ENCODE measurements at places on chromosomes 5 and 9. TPM values are rescaled to one million over a fixed set of nuclear protein-coding genes. Genes with fewer than 3 reads are reported as not detected.

Gene COL5A1
- total RNA-seq, result 342 TPM

Gene SLC6A3
- not detected for total RNA-seq

Gene HAVCR1
- 9.5 TPM for total RNA-seq

Gene SLC36A2
- total RNA-seq, result not detected

Gene LYSMD3
- total RNA-seq, result 29.8 TPM

Gene IL13
- total RNA-seq, result not detected

Gene SUSD3
- total RNA-seq, result 11.4 TPM

Gene PCDHGA6
- total RNA-seq, result not detected

Gene PGM5
- total RNA-seq, result 35.2 TPM

Gene OLFM1
- total RNA-seq, result 4.8 TPM

Gene ZNF454
- total RNA-seq, result 0.07 TPM

Gene TLR4
- 1.7 TPM for total RNA-seq

Gene PCSK5
- 67.5 TPM for total RNA-seq

Gene CHSY3
- 23.6 TPM for total RNA-seq

Gene DIPK1B
- total RNA-seq, result 31.7 TPM

Gene EHMT1
- total RNA-seq, result 46.0 TPM

Gene DPYSL3
- total RNA-seq, result 70.4 TPM

Gene C9orf153
- not detected for total RNA-seq

Gene ARID3C
- total RNA-seq, result 0.27 TPM

Gene FOXD1
- total RNA-seq, result 0.33 TPM

Gene NRG2
- 1.4 TPM for total RNA-seq

Gene CARD9
- total RNA-seq, result 0.68 TPM

Gene FRMD3
- 6.5 TPM for total RNA-seq

Gene RPL35
- 1,574 TPM for total RNA-seq

Data from hepatocyte (in vitro differentiated cells).